ENCODE measurements at places on chromosomes 5 and 9.
A peak's percentile ranks its signal among the peaks of the same experiment; 100 is the strongest.

DNA sequence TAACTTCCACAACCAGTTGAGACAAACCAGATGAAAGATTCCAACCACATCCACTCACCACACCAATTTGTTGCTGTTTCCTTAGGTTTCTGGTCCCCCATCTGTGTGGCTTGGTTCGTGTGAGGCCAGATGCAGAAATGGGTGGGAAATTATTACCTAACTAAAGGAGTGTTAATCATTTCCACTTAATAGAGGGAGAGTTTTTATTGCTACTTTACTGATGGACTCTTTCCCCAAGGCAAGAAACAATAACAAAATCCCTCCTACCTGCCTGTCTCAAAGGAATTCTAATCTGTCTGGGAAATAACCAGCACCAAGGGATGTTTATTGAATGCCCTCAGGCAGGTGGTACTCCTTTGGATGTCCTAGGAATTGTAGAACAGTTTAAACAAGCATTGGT lies 76.3 kb downstream of the TMEM167A start:
- DNase-seq: no peak

DNA sequence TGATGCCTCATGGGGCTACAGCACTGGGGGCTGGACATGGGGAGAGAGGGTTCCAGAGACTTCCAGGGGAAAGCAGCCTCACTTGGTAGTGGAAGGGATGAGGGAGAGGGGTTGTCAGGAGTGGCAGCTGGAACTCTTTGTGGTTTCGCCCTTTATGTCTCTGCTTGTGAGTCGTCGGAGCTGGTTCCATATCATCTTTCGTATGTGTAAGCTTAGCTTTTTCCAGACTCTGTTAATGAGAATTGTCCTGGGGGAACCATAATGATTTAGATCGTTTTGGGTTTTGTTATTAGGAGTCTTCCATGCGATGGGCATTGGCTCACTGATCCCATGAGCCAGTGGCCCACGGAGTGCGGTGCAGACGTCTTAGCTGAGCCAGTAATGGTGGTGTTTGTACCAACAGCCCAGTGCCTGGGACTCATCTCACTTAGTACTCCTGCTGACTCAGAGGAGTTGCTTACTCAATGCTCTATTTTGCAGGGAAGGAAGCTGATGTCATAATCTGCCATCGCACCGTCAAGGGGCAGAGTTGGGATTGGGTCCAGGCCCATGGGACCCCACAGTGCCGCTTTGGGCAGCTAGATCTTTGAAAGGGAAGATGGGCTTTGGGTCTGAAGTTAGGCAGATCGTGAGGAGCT lies 48.5 kb downstream of the NEK6 start:
- no peak for DNase-seq

DNA sequence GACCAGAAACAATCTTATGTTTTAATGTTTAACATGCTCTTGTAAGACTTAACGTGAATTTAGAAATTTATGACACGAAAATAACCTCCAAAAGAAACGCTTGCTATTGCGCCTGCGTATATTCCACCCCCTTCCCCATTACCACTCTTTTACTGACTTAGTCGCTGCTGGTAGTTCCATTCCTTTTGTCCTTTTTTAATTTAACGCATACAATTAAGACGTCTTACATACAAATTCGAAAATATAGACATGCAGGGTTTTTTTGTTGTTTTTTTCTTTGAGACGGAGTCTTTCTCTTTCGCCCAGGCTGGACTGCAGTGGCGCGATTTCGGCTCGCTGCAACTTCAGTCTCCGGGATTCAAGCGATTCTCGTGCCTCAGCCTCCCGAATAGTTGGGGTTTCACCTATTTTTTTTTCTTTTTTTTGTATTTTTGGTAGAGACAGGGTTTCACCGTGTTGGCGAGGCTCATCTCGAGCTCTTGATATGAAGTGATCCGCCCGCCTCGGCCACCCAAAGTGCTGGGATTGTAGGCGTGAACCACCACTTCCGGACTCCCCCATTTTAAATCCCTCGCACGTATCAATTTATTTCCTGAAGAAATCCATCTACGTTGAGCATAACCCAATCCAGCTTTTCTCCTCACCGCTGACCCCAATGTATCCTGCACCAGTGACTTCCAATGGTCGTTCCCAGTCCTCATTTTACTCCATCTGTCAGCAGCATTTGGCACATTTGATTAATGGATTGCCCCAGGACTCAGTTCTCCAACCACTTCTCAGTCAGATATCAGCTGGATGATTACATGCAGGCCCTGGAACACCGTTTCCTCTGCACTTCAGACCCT lies 684 bp upstream of the MED7 start:
- peak; percentile 25 for DNase-seq

- DNase-seq: no peak
These were observed 12.0 kb downstream of the ISL1 start for GRCh38 chr5:51395245-51395644.

- DNase-seq: no peak
These were observed 344.8 kb downstream of the ZNF608 start for GRCh38 chr5:124401476-124402143.

All from esophagus squamous epithelium (tissue), 5 donors.